Endodermal cell (in vitro differentiated cells): ENCODE measurements at places on chromosomes 4 and X. TPM values are rescaled to one million over a fixed set of nuclear protein-coding genes. Genes with fewer than 3 reads are reported as not detected.
A peak's percentile ranks its signal among the peaks of the same experiment; 100 is the strongest.

DNA sequence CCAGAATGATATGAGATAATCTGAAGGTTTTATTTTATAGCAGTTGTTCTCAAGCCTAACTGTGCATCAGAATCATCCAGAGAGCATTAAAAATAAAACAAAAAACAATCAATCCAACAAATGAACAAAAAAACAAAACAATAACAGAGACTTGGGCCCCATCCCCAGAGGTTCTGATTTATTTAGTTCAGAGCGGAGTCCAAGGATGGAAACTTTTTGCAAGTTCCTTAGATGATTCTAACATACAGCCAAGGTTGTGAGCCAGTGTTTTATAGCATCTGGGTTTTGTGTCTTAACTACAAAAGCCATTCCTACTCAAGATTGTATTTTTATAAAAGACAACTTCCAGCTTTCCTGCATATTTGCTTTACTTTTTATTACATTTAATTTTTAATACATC is 59.4 kb upstream of the GRPR start:
- DNase-seq = no peak

- peak; percentile 18 for DNase-seq
These were observed 43.9 kb downstream of the C4orf50 start for GRCh38 chr4:5974321-5974720.

The CXXC4 gene
- total RNA-seq = 6.9 to 13.2 TPM (median 12.4 TPM) in 3 replicates

- DNase-seq = no peak
These were observed 206.0 kb upstream of the SLC7A11 start for GRCh38 chr4:138448169-138448568.

The MCUB gene
- 0.45 to 1.1 TPM (median 1.00 TPM) in 3 replicates for total RNA-seq

GRCh38 chr4:165540206-165540830 is 161.5 kb downstream of the CPE start:
- no peak for DNase-seq

- DNase-seq = no peak
These were observed 38.1 kb downstream of the MID1 start for GRCh38 chrX:10582215-10582733.

DNA sequence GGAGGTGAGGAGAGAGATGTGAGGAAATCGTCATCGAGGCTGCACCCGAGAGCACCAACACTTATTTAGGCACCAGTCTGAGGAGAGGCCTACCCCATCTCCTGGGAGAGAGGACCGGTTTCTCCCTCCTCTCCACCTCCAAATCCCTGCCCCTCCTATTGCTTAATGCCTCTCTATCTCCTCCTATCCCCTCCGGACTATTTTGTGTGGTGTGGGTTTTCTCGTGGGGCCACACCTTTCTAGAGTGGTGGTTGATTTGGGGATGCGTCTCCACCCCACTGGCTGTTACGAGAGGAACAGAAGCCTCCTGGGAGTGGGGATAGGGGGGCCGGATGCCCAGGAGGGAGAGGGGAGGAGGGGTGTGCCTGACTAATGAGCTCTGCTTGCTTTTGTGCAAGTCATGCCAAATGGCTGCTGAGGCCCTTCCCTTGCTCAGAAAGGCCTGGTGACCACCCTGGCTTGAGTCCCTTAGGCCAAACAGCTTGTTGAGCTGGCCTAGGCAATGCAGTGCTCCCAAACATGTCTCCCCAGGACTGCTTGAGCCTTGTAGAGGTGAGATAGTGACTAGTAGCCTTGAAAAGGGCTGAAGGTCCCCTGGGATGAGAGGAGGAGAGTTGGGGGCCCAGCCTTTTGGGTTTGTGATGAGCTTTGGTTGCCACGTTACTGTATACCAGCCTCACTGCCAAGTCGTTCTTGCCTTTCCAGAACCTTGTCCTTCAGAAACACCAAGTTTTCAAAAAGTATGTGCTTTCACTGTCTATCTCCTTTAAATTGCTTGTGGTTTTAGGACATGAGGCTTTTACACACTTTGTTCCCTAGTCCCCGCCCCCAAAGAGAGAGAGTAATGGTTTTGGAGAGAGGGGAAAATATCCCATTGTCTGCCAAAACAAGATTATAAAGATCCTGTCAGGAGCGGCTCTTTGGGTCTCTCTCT is 1.2 kb downstream of the MSN start:
- peak; percentile 75 for DNase-seq

GRCh38 chr4:80201252-80202151 is 4.2 kb downstream of the PRDM8 start:
- peak; percentile 52 for DNase-seq
